Peyer's patch (tissue), 4 donors: ENCODE measurements at places on chromosomes 7 and 10. TPM values are rescaled to one million over a fixed set of nuclear protein-coding genes. Genes with fewer than 3 reads are reported as not detected.
A peak's percentile ranks its signal among the peaks of the same experiment; 100 is the strongest.

Gene PAPOLB
- not detected for total RNA-seq

DNA sequence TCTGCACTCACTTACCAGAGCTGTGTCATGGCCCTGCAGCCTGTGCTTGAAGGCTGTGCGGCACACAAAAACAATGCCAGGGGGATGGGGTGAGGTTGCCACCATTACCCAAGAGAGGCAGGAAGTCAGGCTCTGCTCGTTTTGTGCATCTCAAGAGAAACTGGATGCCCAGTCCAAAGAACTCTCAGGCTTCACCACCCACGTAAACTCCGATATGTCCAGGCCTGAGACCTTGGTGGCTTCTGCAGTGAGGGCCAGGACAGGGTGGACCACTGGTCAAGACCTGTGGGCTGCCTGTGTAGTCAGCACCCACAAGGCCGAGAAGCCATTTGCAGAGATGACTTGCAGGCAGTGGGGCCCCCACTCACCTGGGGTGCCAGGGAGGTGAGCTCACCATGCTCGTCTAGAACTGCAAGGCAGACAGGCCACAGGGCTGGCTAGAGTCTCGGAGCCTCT is 54.7 kb upstream of the EBF3 start:
- DNase-seq = no peak
- no peak overlapping the region for H3K4me3 ChIP-seq
- no peaks in the 10 kb centered on the region for H3K36me3 ChIP-seq
- no peaks in the 10 kb centered on the region for H3K27me3 ChIP-seq
- H3K4me1 ChIP-seq = no peaks in the 10 kb centered on the region

GRCh38 chr7:98178321-98178720 is 32.9 kb upstream of the BHLHA15 start:
- no peak overlapping the region for H3K4me3 ChIP-seq
- no peaks in the 10 kb centered on the region for H3K27me3 ChIP-seq
- no peak for DNase-seq
- H3K27ac ChIP-seq = no peak overlapping the region

Gene TAS2R41
- not detected for total RNA-seq

Gene GLCCI1
- total RNA-seq = 7.6 TPM

Gene WEE2
- total RNA-seq = not detected

Gene NPFFR1
- total RNA-seq = not detected

DNA sequence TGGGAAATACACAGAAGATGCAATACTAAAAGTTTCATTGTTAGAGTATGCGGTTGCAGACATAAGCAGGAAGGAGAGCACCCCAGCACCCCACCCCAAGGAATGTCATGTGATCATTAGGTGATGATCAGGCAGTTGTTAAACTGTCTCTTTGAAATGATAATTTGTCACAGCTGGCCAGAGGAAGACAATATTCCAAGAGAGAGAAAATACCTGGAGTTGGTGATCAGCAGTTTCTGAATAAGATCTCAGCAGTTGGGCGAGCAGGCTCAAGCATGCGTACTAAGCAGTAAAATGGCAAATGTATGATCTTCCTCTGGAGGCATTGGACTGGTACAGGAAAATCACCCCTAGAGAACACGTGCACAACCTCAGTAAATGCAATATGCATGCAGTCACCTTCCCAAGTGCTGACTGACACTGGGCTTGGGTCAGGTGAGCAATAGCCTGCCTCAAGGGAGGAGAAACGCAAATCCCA is 250.1 kb upstream of the MBL2 start:
- H3K36me3 ChIP-seq = no peaks in the 10 kb centered on the region
- H3K4me3 ChIP-seq = no peak overlapping the region
- H3K27ac ChIP-seq = no peak overlapping the region
- H3K27me3 ChIP-seq = no peaks in the 10 kb centered on the region

DNA sequence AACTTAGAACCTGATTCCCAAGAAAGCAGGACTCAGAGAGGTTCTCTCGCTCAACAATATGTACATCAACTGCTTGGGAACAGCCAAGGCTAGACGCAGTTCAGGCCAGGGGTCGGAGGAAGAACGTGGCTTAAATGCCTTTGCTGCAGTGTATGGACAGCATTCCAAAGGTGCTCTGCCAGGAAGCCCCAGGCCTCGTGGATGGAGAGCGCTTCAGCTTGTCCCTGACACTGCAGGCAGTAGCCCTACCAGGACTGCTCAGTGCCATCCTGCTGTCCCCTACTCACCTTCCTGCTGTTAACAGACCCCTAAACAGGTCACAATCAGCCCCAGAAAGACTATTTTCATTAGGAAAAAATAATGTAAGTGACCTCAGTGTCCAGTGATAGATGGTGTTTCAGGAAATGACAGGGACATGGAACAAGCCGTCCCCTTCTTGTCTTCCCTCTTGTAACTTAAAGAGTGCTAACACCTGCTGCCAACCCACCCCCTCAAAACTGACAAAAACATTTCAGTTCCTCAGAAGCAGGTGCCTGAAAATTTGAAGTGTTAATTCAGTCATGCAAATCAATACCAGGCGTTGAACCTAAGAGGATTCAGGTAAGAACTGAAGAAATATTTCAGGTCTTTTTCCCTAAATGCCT is 16.5 kb downstream of the CREB3L2 start:
- H3K27me3 ChIP-seq = no peaks in the 10 kb centered on the region
- peak; percentile 58 for DNase-seq
- H3K4me1 ChIP-seq = peaks cover 29% of the 10 kb centered on the region
- no peak overlapping the region for H3K4me3 ChIP-seq
- peak overlapping the region; percentile 70 for H3K27ac ChIP-seq
- no peaks in the 10 kb centered on the region for H3K36me3 ChIP-seq

GRCh38 chr10:124091646-124092249 is 1.6 kb downstream of the CHST15 start:
- peaks cover 39% of the 10 kb centered on the region for H3K4me1 ChIP-seq
- H3K4me3 ChIP-seq = peak overlapping the region; percentile 92
- H3K27me3 ChIP-seq = no peaks in the 10 kb centered on the region

DNA sequence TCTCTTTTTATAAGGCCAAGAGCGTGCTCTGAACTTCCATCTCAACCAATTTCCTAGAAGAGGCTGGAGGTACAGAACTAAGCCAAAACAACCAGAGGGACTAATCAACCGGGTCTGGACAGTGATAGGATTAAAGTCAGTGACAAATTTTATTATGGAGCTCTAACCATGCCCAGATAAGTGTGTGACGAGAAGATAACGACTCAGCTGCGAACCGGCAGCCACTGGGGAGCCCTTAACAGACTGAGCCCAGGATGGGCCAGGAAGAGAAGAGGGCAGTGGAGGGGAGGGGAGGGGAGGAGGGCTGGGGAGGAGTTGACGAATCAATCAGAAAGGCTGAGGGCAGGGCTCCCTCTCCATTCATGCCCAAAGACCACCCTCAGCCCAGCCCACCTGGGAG is 119.9 kb downstream of the PLXNA4 start:
- DNase-seq = no peak
- H3K27me3 ChIP-seq = no peaks in the 10 kb centered on the region
- no peaks in the 10 kb centered on the region for H3K36me3 ChIP-seq
- no peak overlapping the region for H3K4me3 ChIP-seq

GRCh38 chr7:99006739-99007424 is 128.6 kb downstream of the TRRAP start:
- no peaks in the 10 kb centered on the region for H3K27me3 ChIP-seq
- H3K4me3 ChIP-seq = no peak overlapping the region
- DNase-seq = no peak
- H3K27ac ChIP-seq = no peak overlapping the region
- H3K4me1 ChIP-seq = no peaks in the 10 kb centered on the region

Gene SFRP5
- total RNA-seq = 67.3 TPM

GRCh38 chr7:112942981-112943380 is 143.6 kb downstream of the GPR85 start:
- no peak for DNase-seq
- H3K4me1 ChIP-seq = peaks cover 14% of the 10 kb centered on the region
- no peak overlapping the region for H3K4me3 ChIP-seq
